Right forelimb (tissue), 1 donor: ENCODE measurements at places on chromosomes 2 and 18.

DNA sequence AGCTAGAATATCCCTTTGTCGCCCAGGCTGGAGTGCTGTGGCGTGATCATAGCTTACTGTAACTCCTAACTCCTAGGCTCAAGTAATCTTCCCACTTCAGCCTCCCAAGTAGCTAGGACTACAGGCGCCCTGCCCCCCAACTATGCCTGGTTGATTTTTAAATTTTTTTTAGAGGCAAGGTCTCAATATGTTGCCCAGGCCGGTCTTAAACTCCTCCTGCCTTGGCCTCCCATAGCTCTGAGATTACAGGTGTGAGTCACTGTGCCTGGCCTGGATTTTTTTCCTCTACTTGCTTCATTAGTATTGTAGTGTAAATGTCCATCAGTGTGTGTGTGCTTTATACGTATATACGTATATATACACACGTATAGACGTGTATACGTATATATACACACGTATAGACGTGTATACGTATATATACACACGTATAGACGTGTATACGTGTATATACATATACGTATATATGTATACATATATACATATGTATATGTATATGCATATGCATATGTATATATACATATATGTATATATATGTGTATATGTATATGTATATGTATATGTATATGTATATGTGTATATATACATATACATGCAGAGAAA, 124.4 kb downstream of the DIS3L2 start:
- DNase-seq = no peak

DNA sequence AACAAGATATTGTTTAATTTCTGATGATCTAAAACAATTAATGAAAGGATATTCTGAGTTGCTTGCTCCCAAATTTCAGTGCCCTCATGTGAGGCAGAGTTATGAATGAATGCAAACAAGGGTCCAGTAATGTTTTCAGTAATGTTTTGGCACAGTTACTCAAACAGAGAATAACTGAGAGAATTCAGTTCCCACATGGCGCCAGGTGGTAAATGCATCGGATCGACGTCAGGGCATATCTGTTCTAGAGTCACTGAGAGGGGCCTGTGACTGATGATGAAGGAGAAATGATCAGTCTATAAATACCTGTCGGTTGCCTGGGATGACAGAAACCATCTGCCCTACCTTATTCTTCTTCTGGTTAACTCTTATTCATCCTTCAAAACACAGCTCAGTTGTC, 81.4 kb downstream of the KCNS3 start:
- no peak for DNase-seq

DNA sequence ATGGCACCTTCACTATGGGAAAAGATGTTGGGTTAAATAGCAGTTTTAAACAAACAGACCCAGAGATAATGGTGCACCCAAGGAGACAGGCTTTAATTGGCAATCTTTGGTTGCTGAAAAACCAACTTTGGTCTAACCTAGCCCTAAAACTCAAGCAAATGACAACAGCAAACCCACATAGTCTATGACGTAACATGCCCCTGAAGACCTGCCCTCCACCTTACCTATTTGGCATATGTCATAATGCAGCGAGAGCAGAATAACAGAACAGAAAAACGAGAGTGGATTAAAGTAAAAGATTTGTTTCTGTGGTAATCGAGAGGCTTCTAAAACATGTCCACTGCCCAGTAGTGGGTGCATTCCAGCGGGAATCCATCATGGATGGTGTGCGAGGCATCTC, 200.7 kb downstream of the DCDC2C start:
- DNase-seq = no peak

GRCh38 chr2:181853696-181854095, 37.8 kb upstream of the ITPRID2 start:
- DNase-seq = no peak

- peak; percentile 45 for DNase-seq
These were observed 70.3 kb downstream of the POLR1A start for GRCh38 chr2:86035376-86035882.

GRCh38 chr2:101887328-101887727, 104.4 kb upstream of the IL1R2 start:
- DNase-seq = no peak

GRCh38 chr2:144261336-144261735, 258.6 kb downstream of the ZEB2 start:
- no peak for DNase-seq

GRCh38 chr2:106577255-106577651, 90.1 kb downstream of the CD8B2 start:
- no peak for DNase-seq

DNA sequence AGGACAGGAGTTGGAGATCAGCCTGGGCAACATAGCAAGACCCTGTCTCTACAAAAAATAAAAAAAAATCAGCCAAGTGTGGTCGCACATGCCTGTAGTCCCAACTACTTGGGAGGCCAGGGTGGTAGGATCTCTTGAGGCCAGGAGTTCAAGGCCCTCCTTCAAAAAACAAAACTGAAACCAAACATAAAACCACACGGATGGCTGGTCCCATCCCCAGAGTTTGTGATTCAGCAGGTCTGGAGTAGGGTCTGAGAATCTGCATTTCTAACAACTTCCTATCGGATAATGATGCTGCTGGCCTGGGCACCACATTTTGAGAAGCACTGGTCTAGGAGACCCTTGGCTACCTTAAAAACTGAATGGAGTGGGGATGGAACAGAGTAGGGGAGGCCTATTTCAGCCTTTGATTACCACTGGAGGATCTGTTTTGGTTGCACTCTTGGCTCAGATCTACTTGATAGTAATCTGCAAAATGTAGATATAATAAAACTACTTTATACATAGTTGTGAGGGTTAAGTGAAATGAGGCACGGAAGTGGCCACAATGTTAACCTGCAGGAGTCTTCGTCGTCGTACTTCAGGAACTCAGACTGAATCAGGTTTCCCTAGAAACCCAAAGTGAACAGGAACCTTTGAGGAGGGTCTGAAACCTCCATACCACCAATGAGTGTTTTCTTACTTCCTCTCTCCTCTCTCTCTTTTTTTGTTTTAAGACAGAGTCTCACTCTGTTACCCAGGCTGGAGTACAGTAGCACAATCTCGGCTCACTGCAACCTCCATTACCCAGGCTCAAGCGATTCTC, 25.5 kb upstream of the NFE2L2 start:
- DNase-seq = no peak

DNA sequence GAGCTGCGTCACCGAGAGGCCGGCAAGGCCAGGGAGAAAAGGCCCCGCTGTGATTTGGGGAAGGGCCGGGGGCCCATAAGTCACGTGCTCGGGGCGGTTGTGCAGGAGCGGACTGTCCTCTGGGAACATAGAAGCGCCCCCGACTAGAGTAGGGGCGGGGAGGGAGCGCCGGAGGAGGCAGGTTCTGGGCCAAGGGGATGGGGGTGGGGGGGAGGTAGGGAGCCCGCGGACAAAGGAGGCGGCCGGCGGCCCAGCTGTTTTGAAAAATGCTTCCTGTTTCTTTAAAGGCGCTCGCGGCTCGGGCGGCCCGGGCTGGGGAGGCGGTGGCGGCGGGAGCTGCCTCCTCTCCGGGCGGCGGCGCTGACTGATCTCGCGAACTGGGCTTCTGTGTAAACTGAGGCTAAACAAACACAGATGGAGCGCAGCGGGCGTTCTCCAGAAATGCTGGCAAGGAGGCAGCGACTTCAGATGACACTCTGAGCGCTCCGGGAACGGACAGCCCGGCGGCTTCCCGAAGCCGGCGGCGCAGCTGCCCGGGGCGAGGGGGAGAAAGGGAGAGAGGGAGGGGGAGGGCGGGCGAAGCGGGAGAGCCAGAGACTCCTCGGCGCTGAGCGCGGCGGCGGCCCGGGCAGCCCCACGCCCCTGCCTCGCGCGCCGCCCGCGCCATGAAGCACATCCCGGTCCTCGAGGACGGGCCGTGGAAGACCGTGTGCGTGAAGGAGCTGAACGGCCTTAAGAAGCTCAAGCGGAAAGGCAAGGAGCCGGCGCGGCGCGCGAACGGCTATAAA, at the start of gene ATOH8:
ATOH8 (plus strand) TSS at position 467 of the 788 bp plus-strand sequence; CDS start at position 666, 199 bp downstream.
- peak; percentile 86 for DNase-seq

GRCh38 chr2:238513346-238513745, 86.6 kb downstream of the ASB1 start:
- DNase-seq = no peak

- DNase-seq = no peak
These were observed 324.4 kb downstream of the TSN start for GRCh38 chr2:122079844-122080243.

DNA sequence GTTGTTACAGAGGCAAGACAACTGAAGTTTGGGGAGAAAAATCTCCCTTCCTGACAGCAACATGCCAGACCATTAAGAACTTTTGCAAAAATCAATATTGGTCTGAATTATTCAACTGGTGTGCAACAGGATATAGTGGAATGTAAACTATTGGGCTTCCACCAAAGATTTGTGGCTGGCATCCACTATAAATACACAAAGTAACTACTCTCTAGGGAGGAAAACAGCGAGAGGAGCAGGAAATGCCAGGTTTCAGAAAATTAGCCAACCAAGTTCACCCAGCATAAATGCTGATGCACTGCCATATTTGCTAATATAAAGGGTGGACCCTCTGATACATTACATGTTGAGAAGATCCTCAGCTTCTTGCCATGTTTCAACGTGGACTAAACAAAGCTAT, 267.6 kb upstream of the LYPD1 start:
- no peak for DNase-seq
